Activated T-cell treated with anti-CD3 and anti-CD28 coated beads, Interleukin-2, amount 50 U/mL, for 72 hours (primary cell): ENCODE measurements at places on chromosomes 5 and 9. TPM values are rescaled to one million over a fixed set of nuclear protein-coding genes. Genes with fewer than 3 reads are reported as not detected.

Gene CLPTM1L
- total RNA-seq: 78.6 TPM

GRCh38 chr9:122127396-122127798 lies 32.2 kb downstream of the NDUFA8 start:
- no peak for DNase-seq

Gene FAM163B
- total RNA-seq: not detected

Gene ARHGEF39
- total RNA-seq: 15.1 TPM

Gene C8G
- total RNA-seq: 3.4 TPM

- no peak for DNase-seq
These were observed 5.9 kb downstream of the CDKN2A start for GRCh38 chr9:21988056-21988990.

DNA sequence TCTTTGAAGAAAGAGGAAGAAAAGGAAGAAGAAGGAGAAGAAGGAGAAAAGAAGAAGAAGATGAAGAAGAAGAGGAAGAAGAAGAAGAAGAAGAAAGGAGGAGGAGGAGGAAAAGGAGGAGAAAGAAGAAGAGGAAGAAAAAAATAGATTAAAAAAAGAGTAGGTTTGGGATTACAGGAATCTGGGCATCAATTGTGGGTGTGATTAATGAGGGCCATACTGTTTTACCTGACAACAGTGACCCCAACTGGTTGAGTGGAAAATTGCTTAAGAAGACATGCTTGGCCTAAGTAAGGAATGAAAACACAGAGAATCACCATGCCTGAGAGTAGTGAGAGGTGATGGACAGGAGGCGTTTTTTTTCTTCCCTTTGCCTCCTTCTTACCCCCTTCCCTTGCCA lies 114.6 kb downstream of the FAM170A start:
- peak; percentile 1 for DNase-seq

DNA sequence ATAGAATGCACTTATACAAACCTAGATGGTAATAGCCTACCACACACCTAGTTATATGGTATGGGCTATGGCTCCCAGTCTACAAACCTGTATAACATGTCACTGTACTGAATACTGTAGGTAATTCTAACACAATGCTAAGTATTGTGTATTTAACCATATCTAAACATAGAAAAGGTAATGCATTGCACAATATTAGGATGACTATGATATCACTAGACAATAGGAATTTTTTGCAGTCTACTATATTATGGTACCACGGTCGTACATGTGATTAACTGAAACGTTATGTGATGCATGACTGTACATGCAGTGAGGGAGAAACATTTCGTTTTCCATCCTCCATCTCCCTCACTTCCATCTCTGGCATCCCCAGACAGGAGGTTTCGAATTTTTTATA lies 130.5 kb downstream of the ELAVL2 start:
- no peak for DNase-seq

DNA sequence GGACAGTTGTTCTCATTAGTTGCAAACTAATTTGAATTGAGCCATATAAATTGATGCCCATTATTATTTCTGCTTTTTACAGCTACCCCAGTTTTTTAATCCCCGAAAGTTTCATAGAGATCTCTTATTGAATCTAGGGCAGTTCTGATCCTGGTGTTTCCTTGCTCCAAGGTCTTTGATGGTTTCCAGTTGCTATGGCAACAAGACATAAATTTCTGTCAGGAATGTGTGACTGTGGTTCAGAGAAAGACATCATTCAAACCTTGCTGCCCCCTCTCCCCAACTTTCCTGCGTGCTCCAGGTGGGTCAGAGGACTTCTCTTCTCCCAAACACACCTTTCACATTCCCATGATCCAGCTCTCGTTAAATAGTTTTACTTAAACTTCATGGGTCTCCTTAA lies 63.4 kb downstream of the TAF11L14 start:
- DNase-seq: no peak

DNA sequence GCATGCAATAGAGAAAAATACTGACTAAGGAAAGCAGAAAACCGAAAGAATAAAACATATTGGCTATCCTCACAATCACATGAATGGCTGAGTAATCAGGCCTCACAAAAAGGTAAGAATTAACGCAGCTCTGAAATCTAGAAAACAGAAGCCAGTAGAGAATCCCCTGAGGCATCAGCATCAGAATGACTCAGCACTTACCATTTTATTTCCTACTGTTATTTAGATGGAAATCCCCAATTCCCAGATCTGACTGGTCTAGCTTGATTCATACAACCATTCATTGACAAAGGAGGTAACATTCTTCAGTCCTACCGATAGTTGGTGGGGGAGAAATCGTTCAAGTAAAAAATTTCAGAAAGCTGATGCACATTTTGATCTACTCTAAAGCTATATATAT lies 1408.4 kb upstream of the WWC1 start:
- DNase-seq: no peak

DNA sequence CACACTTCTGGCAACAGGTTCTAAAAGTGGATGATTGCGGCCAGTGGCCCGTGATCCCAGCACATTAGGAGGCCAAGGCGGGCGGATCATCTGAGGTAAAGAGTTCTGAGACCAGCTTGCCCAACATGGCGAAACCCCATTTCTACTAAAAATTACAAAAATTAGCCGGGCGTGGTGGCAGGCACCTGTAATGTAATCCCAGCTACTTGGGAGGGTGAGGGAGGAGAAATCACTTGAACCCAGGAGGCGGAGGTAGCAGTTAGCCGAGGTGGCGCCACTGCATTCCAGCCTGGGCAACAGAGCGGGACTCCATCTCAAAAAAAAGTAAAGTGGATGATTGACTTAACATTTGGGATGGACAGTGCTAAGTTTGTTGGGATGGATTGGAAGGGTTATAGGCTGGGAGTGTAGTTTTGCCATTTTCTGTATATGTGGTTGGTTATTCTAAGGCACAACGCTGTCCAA lies 3.4 kb downstream of the MATR3 start:
- no peak for DNase-seq

Gene ENTPD2
- total RNA-seq: 0.28 TPM

Gene CDHR2
- total RNA-seq: 0.81 TPM

GRCh38 chr5:1593903-1594356 lies 70.2 kb upstream of the LPCAT1 start:
- DNase-seq: no peak

Gene ZNF474
- 0.12 TPM for total RNA-seq

Gene WDR5
- total RNA-seq: 40.0 TPM

Gene C9orf153
- 0.21 TPM for total RNA-seq

- DNase-seq: peak; percentile 58
These were observed 249.7 kb downstream of the ARHGAP26 start for GRCh38 chr5:143019614-143020515.

GRCh38 chr5:58335518-58335917 lies 124.4 kb downstream of the PLK2 start:
- DNase-seq: no peak

DNA sequence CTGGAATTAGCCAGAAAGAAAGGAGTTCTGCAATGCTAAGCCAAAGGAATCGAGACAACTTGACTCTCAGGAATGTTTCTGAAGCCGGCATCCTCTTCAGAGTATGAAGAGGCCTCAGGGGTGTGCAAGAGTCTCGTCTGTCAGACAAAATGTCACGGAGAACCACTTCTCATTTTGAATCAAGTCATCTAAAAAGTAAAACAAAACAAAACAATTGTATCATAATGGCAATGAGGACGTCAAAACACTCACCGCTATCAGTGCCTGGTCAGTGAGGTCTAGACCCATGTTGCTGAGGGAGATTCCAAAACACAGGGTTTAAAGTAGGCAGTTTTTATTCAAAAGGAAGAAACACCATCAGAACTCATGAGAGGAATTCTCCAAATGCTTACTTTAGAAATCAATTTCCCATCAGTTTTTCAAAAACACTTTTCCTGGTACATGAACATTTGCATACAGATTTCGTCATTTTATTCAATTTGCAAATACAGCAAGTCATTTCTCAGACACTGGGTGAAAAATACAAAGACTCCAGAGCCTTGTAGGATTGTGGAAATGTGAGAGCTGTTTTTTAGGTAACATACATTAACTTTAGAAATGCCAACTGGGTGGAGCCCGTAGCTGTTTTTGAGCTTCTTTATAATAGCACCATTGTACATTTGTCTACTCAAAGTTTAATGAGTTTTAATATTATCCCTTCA lies 89.5 kb upstream of the MAP3K1 start:
- DNase-seq: no peak

Gene NEUROG1
- not detected for total RNA-seq

- DNase-seq: no peak
These were observed 61.4 kb downstream of the LMX1B start for GRCh38 chr9:126675147-126675467.

- no peak for DNase-seq
These were observed 136.3 kb downstream of the TMEM232 start for GRCh38 chr5:110590187-110590586.

- no peak for DNase-seq
These were observed 30.3 kb downstream of the SLC25A46 start for GRCh38 chr5:110769000-110769681.

DNA sequence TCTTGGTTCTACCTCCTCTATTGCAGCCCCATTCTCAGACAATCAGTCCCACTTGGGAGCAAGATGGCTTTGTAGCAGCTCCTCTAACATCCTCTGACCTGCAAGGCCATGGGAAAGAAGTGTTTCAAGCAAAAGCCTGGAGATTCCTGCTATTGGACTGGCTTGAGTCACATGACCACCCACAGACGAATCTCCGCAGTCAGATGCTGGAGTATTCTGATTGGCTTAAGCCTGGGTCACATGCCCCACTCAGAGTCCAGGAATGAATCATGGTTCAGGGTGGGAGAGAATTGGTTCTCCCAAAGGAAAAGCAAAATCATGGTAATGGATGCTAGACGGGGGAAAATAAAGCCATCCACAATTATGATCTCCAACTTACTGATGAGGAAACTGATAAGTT lies 22.6 kb upstream of the LMX1B start:
- DNase-seq: no peak

DNA sequence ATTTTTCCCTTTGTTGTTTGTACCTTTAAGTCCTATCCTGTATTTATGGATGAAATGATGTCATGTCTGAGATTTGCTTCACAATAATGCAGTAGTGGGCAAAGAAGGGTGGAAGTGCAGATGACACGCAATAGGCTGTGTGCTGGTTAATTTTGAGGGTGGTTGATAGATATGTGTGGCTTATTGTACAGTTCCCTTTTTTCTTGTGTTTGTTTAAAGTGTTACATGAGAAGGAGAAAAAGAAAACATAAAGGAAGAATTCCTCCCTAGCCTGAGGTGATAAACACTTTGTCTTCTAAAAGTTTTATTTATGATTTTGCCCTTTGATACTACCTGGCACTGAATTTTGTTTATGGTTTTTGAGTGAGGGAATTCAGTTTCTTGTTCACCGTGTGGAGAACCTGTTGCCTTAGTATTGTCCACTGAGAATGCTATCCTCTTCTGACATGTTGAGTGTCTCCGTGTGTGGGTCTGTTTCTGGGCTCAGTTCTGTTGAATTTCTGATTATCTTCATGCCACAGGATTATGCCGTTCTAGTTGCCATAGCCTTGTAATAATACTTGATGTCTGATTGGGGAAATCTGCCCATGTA lies 52.3 kb upstream of the FAM120AOS start:
- DNase-seq: no peak

DNA sequence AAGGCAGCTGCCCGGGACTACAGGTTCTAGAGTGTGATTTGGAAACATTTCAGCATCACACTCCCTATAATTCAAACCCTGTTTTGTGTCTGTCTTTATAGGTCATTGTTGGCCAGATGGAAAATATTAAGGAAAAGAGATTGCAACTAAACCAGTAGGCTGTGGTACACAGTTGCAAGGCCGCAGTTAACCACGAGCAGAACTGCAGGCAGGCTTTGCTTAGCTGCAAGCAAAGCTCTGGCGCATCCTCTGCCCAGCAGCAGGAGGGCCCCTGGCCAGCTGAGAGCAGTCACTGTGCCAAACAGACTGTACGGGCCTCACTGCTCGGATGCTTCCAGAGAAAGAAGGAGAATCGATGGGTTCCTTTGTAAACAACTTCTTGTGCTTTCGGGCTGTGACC lies 204.5 kb downstream of the DENND1A start:
- DNase-seq: no peak

Gene CKMT2
- total RNA-seq: not detected

GRCh38 chr5:96573513-96573894 lies 88.7 kb upstream of the CAST start:
- DNase-seq: no peak

Gene C5orf46
- not detected for total RNA-seq

GRCh38 chr9:15499139-15499538 lies 11.6 kb downstream of the PSIP1 start:
- DNase-seq: no peak

GRCh38 chr5:110496276-110496675 lies 230.2 kb downstream of the TMEM232 start:
- no peak for DNase-seq

DNA sequence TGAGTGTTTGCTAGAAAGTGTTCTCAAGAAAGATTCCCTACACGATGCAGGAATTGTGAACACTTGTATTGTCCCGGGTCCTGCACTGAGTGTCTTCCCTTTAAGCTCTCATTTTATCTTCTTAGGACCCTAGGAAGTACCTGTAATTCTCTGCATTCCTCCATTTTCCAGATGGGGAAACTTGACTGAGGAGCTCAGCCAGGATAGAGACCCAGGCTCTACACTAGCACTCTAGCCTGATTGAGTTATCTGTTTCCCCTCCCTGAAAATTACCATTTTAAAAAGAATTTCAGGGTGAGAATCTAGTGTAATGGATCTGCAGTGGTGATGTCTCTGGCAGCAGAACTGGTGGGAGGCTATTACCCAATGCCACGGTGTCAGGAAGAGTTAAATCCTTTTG lies 453.9 kb downstream of the KDM4C start:
- DNase-seq: no peak

- no peak for DNase-seq
These were observed 100.9 kb downstream of the SNCAIP start for GRCh38 chr5:122412966-122413365.

DNA sequence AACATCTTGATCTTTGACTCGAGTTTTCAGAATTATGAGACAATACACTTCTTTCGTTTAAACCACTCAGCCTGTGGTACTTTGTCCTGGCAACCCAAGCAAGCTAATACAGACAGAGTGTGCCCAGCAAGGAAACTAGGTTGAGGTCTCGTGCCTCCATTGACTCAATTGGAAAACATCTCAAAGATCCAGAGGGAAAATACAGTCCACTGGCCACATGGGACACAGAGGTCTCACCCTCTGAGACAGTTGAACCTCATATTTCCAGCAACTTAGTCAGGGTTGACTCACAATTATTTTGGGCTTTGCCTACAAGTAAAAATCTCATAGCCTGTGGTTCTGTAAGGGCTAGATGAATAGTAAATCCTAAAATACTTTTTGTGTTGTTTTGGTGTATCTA lies 631.5 kb downstream of the MTRR start:
- no peak for DNase-seq

DNA sequence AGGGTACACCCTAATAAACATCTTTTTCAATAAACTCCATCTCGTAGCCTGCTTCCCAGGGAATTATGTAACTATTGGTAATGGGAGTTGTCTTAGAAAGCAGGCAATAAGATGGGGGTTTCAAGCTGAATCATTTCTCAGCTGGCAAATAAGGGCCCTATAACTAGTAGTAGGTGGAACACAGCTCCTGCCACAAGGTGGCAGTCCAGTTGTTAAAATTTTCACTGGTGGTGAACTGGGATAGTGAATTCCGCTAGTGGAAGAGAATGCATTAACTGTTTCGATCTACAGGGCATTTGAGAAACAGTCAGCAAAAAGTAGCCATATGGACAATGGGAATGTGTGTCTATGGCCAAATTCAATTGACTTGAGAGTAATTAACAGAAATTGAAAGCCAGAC lies 27.7 kb downstream of the PCDHB15 start:
- no peak for DNase-seq
